ENCODE measurements at places on chromosomes 1 and 21.
A peak's percentile ranks its signal among the peaks of the same experiment; 100 is the strongest.

GRCh38 chr1:108817016-108817415 is 39.9 kb downstream of the AKNAD1 start:
- no peak for DNase-seq

DNA sequence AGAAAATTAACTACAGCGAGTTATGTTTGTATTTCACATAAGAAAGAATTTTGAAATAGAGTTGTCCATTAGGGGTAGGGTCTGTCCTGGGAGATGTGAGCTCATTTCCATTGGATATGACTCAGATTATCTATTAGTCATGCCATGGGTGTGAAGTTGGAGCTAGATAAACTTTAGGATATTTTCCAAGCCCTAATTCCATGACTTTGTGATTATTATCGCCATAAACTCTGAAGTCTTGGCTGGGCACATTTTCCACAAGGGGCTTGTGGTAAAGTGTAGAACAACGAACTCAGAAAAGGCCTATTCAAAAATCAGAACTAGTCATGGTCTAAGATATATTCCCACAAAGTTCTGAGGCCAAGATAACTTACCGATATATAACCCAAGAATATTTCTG is 396.6 kb downstream of the DPYD start:
- no peak for DNase-seq

GRCh38 chr1:206766251-206766856 is 4.2 kb upstream of the IL19 start:
- DNase-seq, result peak; percentile 40

DNA sequence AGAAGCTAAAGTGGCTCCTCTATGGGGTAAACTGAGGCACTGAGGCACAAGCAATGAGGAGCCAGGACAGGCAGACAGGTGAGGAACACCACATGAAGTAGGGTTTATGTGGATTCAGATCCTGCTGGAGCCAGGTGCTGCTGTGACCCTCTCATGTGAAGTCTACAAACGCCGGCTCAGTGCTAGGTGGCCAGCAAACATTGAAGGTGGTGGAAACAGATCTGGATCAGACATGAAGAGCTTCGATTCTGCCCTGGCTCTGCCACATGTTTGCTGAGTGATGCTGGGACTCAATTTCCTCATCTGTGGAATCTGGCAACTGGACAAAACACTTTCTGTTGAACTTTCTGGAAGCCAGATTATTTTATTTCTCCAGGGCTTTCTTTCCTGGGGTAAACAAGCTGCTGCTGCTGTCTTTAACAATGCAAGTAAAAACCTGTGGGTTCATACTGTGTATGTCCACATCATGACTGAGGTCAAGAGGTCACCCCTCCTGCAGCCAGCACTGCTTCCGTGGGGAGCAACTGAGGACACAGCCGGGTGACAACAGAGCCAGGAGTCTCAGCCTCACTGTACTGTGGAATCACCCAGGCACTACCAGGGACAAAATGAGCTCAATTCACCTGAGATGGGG is 33.3 kb downstream of the HMGB4 start:
- no peak for DNase-seq

DNA sequence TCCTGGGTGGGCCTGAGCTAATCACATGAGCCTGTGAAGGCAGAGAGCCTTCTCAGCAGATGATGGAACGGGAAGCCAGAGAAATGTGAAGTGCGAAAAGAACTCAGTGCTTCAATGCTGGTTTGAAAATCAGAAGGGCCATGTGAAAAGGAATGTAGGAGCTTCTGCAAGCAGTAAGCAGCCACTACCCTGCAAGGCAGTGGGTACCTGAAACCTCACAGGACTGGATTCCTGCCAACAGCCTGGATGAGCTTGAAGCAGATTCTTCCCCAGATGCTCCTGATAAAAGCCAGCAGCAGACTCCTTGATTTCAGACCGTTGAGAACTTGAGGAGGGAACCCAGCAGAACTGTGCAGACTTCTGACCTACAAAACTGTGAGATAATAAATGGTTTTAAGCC is 158.6 kb downstream of the SYT2 start:
- no peak for DNase-seq

GRCh38 chr21:25911730-25912401 is 177.1 kb downstream of the GABPA start:
- no peak for DNase-seq

- no peak for DNase-seq
These were observed 17.7 kb upstream of the STX12 start for GRCh38 chr1:27755286-27755685.

- no peak for DNase-seq
These were observed 6.5 kb downstream of the WARS2 start for GRCh38 chr1:119133987-119134386.

- no peak for DNase-seq
These were observed 105.9 kb upstream of the HNRNPU start for GRCh38 chr1:244970236-244970743.

- DNase-seq, result no peak
These were observed 660 bp upstream of the PDE4B start for GRCh38 chr1:65791801-65792668.

DNA sequence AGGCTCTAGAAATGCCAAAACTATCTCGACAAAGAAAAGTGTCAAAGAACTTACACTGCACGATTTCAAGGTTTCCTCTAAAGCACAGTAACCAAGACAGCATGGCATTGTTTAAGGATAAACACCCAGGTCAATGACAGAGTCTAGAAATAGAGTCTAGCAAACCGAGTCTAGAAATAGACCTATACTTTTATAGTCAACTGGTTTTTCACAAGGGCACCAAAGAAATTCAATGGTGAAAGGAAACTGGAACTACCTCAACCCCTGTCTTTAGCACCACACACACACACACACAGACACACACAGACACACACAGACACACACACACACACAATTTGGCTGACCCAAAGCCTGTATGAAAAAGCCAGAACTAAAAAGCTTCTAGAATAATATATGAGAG is 67.1 kb upstream of the PGBD5 start:
- DNase-seq, result no peak

GRCh38 chr1:37108596-37109188 is 74.4 kb upstream of the GRIK3 start:
- DNase-seq, result no peak

- no peak for DNase-seq
These were observed 136.8 kb downstream of the GABPA start for GRCh38 chr21:25871566-25871965.

DNA sequence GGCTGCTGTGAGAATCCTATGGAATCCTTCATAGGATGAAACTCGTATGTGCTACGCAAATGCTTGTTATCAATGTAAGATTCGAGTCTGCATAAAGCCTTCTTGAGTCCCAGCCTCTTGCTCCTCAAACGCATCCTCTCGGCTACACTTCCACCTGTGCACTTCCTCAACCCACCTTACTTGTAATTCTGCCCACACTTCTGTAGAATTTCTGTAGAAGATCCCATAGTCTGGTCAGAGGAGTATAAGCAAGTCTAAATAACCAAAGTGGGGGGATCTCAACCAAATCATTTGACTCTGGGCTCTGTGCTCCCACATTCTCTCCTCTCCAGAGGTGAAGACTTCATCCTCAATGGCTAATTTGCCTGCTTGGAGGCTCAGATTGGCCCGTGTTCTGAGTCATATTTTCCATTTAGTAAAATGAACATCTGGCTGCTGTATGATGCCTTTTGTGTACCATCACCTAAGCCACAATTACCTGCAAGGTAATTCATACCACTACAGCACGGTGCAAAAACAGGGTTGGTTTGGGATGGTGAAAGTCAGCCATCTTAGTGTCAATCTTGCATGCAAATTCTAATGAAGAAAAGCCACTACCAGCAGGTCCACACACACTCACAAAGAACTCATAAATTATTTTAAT is 63.2 kb downstream of the ITPKB start:
- no peak for DNase-seq

DNA sequence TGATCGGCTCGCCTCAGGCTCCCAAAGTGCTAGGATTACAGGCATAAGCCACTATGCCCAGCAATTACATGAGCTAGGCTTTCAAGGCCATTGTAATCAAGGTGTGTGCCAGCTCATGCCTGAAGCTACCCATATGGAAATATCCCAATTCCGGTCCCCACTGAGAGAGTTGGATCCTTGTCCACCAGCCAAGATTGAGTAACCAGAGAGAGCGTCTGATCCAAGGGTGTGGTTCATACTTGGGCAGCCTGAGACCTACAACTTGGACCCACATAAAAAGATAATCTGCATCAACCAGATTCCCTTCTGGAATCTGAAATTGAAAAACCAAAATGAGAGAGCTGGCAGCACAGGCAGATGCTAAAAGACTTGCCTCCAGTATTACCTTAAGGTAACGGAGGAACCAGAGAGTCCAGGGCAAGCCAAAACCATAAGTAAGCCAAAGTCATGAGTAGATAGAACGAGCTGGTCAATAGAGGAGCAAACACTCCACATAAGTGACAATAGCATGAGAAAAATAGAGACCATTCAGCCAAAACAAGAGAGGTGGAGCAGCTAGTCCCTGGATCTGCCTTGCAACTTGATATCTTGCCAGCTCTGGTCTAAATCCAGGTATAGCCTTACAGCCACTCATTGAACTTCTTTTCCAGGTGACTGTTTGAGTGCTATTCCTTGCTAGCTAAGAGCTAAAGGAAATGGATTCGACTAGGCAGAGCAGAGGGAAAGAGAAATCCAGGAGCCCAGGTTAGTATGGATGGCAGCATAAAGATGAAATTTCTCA is 63.8 kb upstream of the ATP1A1 start:
- no peak for DNase-seq

DNA sequence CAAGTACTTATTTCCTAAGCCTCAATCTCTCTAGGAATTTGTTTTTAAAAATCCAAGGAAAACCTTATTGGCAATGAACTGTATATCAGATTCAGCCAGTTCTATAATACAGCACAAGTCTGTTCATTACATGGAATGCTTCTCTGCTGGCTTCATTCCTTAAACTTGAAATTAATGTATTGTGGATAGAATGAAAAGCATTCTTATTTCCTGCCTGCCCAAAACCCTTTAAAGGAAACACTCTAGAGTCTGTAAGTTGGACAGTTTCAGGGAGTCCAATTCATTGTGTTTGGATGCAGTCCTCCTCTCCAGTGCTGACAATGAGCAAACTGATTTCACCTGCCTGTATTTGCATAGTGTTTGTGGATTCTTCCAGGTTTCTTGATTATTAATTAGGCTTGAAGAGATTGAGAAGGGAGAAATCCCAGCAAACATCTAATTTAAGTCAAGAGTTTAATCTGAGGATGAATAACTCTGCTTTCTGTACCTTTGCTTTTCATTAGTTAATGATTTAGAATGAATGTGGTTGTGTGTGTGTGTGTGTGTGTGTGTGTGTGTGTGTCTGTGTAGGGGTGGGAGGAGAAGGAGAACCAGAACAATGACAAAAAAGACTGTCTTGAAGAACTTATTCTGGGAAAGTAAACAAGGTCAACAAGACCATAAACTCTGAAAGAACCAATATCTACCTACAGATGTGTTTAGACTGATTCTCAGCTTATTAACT is 61.2 kb downstream of the CACHD1 start:
- DNase-seq, result no peak

DNA sequence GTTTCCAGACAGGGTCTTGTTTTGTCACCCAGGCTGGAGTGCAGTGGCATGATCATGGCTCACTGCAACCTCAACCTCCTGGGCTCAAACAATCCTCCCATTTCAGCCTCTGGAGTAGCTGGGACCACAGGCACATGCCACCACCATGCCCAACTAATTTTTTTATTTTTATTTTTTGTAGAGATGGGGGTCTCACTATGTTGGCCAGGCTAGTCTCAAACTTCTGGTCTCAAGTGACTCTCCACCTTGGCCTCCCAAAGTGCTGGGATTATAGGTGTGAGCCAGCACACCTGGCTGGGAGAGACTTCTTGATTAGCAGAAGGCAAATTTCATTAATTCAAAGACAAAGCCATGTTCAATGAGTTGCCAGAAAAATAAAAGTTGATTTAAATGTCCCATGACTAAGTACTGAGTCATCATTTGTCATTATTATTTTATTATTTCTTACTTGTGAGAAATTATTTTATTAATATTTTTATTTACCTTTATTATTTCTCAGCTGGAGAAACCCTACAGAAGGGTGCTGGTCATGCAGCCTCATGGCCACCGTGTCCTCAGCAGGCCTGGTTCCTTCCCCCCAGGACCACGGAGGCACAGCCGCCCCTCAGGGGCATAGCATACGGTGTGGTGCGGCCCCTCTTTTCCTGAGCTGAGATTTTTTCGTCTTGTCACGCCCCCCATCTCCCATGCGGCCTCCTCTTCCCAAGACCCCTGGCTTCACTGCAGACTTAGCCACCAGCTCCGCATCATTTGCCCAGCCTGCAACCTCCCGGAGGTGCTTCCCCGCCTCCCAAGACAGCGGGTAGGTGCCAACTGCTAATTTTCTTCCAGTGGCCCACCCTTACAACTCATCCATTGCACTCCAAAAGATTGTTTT is 55.3 kb upstream of the SIM2 start:
- no peak for DNase-seq

DNA sequence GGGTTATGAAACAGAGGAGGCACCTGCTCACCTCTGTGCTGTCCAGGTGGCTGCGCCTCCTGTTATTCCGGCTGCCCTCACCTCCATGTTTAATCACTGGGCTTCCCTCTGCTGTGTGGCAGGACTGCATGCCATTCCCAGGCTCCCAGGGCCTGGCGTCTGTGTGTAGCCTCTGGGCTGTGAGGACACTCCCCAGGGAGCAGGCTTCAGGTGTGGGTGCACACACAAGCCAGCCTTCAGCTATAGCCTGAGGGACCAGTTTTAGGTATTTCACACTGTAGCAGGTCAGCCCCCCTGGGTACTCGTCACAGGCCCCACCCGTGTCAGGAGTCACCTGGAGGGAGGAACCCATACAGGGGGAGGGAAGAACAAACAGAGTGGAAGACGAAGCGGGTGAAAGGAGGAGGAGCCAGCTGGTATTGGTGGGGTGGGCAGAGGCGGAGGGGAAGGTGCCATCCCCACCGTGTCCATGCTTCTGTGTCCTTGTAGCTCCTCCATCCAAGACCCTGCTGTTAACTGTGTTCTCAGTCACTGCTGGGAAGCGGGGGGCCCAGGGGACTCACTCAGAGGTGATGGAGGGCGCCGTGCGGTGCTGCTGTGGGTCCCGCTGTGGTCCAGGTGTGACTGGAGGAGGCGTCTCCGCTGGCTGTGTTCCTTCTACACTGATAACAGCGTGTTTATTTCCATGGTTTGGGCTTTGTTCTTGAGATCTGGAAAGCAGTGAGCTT is 158.6 kb downstream of the PGBD5 start:
- no peak for DNase-seq

All from activated naive CD4-positive, alpha-beta T cell (primary cell).